G401 (cell line): ENCODE measurements at places on chromosomes 6 and 20. TPM values are rescaled to one million over a fixed set of nuclear protein-coding genes. Genes with fewer than 3 reads are reported as not detected.

The IL17A gene
- total RNA-seq = not detected in 2 replicates

The HSPA12B gene
- total RNA-seq = not detected in 2 replicates

The EDN1 gene
- total RNA-seq = 0.49 and 0.68 TPM in 2 replicates

The TFAP2C gene
- total RNA-seq = 0.12 and 0.27 TPM in 2 replicates

The PPP1R3G gene
- 0.25 and 0.58 TPM in 2 replicates for total RNA-seq

The DDX43 gene
- total RNA-seq = not detected in 2 replicates

The LINC00237 gene
- not detected in 2 replicates for total RNA-seq

The TPBG gene
- 4.6 and 6.7 TPM in 2 replicates for total RNA-seq

The AIF1 gene
- total RNA-seq = 36.6 and 57.5 TPM in 2 replicates

The PRSS16 gene
- total RNA-seq = 7.3 and 12.9 TPM in 2 replicates

The RSPH9 gene
- 0.92 and 1.6 TPM in 2 replicates for total RNA-seq

The PTCRA gene
- not detected in 2 replicates for total RNA-seq

The SLC22A7 gene
- total RNA-seq = not detected in 2 replicates

The FABP7 gene
- not detected in 2 replicates for total RNA-seq

The GHRH gene
- not detected in 2 replicates for total RNA-seq

The LY6G6C gene
- total RNA-seq = not detected in 2 replicates

The HUS1B gene
- total RNA-seq = not detected in 2 replicates

The MEI4 gene
- 0.44 and 0.49 TPM in 2 replicates for total RNA-seq
